ENCODE measurements at places on chromosomes 11 and 22.

DNA sequence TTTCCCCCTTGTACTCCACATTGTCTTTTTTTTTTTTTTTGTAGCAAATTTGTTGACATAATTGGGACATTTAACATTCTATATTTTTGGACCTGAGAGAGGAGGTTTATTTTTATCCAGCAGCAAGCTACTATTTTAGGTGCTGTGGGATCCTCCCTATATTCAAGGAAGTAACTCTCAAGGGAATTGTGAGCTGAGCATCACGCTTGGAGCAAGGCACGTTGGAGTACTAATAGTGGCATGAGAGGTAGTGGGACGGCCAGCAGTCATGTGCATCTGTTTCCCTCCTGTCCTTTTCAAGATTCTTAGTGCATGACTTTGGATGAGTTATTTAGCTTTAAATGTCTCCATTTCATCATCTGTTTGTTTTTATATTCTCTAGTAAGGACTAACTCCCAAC, 52.3 kb downstream of the EXT2 start:
- DNase-seq, result no peak

DNA sequence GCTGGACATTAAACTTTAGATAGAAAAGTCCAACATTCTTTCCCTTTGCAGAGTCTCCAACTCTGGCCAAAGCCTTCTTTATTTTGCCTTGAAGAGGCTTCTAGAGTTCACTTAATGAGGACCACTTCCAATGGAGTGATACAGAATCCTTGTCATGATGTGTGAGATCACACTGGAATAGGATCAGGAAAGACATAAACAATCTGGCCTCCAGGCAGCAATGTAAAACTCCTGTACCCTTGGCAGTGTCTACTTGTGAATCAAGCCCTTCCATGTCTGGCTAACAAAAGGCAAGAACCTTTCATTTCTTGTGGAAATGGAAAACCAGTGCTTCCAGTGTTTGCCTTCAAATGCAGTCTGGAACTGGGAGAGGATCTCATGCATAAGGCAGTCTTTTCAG, 56.5 kb upstream of the FIBIN start:
- no peak for DNase-seq

DNA sequence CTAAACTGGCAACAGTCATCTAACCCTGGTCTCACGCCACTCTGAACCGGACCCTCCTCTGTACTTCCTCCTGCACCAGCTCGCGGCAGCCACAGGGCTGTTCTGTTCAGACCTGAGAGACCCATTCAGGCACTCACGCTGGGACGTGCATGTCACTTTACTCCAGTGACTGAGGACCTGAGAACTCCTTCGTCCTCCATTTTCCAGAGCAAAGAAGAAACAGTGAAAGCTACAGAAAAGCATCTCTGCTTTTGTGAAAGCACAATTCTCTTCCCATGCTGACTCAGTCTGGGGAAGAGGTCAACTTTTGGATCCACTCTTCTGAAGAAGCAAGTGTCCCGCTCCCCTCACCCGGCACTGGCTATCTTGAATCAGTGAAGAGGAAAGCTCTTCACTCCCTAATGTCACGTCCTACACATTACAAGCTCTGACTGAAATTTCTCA, 24.5 kb downstream of the PISD start:
- DNase-seq, result no peak

GRCh38 chr22:23823331-23823791, 15.4 kb downstream of the DERL3 start:
- DNase-seq, result no peak

DNA sequence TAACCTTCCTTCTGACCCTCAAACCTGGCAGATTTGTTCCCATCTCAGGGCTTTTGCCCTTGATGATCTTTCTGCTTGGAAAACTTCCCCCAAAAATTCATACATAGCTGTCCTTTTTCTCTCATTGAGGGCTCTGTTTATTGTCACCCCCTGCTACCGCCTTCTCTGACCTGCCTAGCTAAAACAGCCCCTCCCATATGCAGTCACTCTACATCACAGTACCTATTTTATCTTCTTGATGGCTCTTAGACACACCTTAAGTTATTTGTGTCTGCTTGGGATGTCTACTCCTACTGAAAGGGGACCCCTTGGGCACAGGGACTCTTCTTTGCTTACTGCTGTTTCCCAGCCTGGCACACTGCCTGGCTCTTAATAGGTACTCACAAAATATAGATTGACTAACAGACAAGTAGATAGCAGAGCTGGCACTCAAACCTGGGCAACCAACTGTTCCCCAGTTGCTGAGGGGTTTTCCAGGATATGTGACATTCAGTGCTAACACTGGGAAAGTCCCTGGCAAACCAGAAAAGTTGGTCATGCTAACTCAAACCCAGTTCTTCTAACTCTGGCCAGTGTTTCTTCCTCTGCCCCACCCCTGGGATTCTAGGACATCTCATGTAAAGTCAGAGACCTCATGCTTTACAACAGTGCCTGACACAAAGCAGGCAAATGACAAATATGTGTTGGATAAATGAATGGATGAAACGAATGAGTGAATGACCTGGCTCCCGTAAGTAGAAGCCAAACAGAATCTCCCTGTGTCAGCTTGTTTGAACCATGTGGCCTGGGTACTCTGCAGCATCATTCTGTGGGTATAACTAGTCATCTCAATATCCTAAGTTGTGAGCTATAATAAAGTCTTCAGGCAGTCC, 19.8 kb upstream of the FJX1 start:
- no peak for DNase-seq

DNA sequence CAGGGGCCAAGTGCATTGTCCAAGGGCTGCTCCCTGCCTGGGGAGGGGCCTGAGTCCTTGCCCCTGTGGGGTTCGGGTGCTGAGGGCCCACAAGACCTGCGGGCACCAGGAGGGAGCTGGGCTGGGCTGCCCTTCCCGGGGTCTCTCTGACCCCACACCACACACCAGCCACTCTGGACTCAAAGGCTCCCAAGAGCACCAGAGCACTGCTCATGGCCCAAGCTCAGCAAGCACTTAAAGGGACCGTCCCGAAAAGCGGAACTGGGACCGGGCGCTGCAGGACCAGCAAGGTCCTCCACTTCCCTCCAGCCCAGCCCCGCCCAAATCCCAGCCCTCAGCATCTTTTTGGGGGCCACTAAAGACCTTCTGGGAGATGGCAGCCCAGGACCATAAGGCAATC, 5.3 kb downstream of the LSP1 start:
- DNase-seq, result no peak

DNA sequence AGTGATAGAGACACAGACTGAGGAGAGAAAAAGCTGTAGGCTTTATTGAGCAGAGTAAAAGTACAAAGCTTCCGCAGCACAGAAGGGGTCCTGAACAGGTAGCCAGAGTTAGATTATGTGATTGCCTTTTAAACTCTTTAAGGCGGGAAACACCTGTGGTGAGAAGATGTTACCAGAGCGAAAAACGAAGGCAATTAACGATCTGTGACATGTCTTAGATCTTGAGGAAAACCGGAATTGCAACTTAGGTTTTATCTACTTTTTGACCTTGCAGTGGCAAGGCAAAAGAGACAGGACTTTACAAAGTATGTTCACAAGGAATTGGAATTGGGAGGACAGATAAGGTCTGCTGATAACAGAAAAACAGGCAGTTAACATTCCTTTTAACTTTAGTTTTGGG, 493.6 kb upstream of the FAT3 start:
- no peak for DNase-seq

DNA sequence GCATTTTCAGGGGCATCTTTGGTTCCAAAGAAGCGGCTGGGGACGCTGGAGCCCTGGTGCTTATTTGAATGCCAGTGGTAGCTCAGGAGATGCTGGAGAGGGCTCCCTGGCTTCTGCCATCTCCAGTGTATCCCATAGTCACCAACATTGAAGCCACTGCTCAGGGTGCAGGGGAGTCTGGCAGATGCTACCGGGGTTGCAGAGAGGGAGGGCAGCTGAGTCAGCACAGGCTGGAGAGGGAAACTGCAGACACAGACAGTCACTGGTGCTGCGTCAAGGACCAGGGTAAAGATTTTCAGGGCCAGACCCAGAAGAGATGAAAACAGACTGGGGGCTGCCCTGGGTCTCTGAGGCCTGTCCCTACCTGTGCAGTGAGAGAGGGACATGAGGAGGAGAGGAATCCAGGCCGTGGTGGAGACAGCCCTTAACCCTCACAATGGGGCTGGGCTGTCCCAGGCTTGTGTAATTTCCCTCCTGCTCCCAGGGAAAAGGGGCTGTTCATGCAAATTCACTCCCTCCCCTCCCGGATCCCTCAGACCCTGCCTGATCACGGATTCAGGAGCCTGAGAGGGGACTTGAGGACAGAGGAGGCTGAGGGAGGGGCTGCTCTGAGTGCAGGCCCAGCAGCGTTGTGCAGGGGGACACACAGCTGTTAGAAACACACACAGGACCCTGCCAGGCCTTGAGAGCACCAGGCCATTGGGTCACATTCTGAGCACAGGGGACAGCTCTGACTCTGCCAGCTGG, 126.9 kb upstream of the GRK3 start:
- no peak for DNase-seq

- no peak for DNase-seq
These were observed 36.8 kb upstream of the RBFOX2 start for GRCh38 chr22:36065462-36065774.

DNA sequence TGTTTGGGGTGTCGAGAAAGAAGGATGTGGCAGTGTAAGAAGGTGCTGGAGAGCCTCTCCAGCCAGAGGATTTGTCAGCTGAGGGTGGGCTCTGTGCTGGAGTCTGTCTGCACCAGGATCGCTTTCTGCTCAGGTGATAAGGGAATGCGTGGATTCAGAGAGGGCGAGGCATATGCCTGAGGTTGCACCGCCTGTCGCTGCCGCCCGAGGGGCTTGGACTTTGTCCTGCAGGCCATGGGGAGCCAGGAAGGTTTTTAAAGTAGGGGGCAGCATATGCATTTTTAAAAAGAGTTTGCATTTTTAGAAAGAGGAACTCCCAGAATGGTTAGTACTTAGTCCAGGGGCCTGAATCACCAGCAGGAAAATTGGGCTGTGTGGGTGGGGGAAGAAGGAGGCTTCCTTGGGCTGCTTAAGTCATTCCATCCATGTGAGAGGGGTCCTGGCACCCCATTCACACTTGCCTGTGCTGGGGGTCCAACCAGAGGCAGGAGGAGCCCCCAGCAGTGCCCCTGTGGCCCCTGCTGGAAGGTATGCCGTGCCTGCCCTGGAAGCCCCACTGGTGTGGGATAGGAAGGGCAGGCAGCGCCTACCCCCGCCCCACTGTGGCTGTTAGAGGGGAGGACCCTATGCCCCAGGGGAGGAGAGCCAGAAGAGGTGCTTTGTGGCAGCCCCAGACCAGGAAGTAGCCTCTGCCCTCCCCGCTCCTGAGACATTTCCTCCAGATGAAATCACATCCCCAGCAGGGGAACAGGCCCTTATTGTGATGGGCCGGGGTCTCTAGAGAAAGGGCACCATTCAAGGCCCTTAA, 35.8 kb upstream of the MYRF start:
- DNase-seq, result no peak

- DNase-seq, result no peak
These were observed 1.4 kb upstream of the SOX6 start for GRCh38 chr11:16357775-16358174.

DNA sequence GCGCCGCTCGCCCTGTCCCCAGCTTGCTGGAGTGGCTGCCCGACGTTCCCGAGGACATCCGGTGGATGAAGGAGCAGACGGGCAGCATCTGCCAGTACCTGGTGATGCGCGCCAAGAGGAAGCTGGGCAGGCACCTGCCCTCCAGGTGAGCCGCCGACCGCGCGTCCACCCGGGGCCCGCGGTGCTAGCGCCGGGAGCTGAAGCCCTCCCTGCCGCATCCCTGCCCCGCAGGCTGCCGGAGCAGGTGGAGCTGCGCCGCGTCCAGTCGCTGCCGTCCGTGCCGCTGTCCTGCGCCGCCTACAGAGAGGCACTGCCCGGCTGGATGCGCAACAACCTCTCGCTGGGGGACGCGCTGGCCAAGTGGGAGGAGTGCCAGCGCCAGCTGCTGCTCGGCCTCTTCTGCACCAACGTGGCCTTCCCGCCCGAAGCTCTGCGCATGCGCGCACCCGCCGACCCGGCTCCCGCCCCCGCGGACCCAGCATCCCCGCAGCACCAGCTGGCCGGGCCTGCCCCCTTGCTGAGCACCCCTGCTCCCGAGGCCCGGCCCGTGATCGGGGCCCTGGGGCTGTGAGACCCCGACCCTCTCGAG, 3.3 kb upstream of the CRACR2B start:
- DNase-seq, result peak; percentile 82

DNA sequence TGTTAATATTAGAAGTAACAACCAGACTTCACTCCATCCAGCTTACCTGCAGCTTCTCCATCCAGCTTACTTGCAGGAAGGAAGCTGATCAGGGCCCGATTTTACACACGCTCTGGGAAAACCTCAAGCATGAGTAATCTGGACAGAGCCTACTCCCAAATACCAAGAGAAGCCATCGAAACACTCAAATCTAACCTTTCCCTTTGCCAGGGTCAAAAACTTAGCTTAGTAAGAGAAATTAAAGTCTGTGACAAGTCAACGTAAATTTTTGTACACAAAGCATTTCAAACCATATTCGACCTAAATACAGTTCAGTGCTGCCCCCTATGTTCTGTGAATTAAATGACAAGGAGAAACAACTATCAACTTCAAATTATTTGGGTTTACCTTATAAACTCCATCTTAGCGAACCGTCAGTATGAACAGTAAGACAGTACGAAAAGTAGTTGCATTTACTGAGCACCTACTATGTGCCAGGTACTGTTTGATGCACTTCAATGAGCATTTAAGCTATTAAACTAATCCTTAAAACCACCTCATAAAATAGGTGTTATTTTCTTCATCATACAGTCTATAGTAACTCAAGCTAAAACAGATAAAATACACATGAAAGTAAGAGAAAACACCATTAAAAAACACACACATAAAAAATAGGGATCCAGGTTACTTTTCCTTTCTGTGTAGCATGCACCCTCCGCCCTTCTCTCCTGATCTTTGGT, 36.9 kb downstream of the ARFGAP3 start:
- DNase-seq, result no peak

- no peak for DNase-seq
These were observed 47.7 kb upstream of the NFRKB start for GRCh38 chr11:129943036-129943435.

DNA sequence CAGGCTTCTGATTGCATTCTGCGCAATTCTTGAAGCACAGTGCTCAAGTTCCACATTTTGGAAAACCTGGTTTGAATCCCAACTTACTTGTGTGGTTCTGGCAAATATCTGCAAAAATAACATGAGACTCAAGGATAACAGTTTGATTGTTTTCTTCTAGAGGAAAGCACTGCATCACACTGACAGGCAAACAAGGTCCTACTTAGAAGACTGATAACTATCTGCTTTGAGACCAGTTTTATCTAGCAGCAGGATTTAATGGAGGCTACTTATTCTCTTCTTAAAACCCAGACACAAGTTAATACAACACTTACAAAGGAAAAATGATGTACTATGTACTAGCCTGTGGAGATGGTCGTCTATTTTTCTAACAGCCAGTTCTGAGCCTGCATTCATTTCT, 41.4 kb downstream of the RIC3 start:
- DNase-seq, result no peak

GRCh38 chr11:70788248-70789022, 390.1 kb downstream of the CTTN start:
- DNase-seq, result no peak

GRCh38 chr22:17881366-17881765, 107.1 kb upstream of the BID start:
- DNase-seq, result no peak

DNA sequence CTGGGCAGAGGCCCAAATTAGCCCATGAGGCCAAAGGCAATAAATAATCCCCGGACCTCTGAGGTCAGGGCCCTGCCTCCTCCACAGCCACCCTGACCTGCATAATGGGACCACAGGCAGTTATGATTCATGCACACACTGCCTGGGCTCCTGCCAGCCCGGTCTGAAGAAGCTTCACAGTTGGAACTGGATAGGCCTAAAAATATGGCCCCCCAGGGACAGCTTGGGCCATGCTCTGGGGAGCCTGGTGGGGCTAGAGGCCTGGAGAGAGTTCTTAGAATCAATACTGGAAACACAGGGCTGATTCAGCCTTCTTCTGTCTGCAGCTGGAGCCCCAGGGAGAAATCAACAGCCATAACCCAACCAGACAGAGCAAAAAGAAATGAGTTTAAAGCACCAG, 112.8 kb upstream of the CADM1 start:
- no peak for DNase-seq

Data from NCI-H187 (cell line).